Stimulated activated CD4-positive, alpha-beta T cell treated with anti-CD3 and anti-CD28 coated beads, Interleukin-15, amount 100 ng/mL, for 48 hours (primary cell): ENCODE measurements at places on chromosomes 1 and 21.

DNA sequence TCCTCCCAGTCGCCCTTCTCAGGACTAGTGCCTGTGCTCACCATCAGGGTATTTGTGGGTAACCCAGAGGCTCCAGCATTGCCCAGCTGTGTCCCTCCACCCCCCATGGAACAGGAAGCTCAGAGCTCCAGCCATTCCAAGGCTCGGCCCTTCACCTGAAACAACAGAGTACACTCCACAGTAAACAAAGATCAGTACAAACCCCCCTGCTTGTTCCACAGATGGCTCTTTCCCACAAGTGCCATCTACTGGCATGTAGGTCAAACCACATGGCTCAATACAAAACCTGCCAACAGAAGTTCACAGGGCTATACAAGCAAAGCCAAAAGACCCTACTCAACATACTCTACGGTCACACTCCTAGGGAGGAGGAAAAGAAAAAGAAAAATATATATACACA lies 258.7 kb downstream of the AGBL4 start:
- DNase-seq: no peak

- no peak for DNase-seq
These were observed 23.6 kb upstream of the EPS8L3 start for GRCh38 chr1:109787211-109787844.

GRCh38 chr1:211708006-211708405 lies 32.6 kb upstream of the NEK2 start:
- no peak for DNase-seq

DNA sequence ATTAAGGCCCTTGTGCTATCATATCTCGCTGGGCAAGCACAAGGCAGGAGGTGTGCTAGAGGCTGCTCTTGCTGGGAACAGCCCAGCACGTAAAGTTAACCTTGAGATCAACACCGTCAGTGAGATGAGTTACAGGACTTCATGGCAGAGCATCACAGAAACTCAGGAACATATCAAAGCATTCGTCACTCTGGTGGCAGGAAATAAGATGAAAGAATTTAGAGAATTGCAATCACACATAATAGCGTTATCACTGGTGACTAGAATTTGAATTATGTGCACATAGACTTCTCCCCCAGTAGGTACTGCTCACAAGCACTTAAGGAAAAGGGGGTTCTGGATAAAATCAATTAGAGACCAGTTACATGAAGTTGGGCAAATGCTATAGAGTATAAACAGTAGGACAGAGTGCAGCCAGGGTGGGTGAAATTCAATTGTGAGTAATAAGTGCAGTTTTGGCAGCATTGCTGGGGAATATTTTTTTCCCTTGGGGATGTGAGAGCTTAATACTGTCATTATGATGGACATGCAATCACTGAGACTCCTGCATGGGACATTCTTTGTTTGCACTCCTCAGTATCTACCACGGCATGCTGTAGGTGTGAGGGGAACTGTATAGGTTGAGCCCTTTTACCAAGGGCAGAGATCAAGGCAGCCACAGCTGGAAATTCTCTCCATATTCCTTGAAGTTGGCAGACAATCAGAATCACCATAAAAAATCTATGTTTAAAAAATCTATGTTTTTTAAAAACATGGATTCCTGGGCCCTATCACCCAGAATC lies 44.2 kb upstream of the ARHGAP29 start:
- DNase-seq: no peak

- DNase-seq: no peak
These were observed 131.5 kb upstream of the VAMP3 start for GRCh38 chr1:7639435-7640131.

DNA sequence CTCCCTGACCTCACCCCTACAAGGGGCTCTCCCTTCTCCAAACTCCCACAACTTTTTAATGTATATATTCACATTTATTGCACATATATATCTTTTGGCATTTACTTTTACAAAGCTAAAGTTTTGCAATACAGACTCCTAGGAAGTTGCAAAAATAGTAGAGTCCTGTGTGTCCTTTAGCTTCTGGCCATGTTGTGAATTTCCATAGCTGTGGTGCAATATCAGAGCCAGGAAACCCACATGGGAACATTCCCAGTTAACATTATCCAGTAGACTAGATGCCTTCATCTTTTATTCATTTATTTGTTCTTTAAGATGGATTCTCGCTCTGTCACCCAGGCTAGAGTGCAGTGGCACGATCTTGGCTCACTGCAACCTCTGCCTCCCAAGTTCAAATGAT lies 343.0 kb downstream of the PCP4 start:
- no peak for DNase-seq

GRCh38 chr1:81967951-81968350 lies 167.2 kb downstream of the ADGRL2 start:
- DNase-seq: no peak

- DNase-seq: no peak
These were observed 110.0 kb upstream of the COL11A1 start for GRCh38 chr1:103218369-103218768.

DNA sequence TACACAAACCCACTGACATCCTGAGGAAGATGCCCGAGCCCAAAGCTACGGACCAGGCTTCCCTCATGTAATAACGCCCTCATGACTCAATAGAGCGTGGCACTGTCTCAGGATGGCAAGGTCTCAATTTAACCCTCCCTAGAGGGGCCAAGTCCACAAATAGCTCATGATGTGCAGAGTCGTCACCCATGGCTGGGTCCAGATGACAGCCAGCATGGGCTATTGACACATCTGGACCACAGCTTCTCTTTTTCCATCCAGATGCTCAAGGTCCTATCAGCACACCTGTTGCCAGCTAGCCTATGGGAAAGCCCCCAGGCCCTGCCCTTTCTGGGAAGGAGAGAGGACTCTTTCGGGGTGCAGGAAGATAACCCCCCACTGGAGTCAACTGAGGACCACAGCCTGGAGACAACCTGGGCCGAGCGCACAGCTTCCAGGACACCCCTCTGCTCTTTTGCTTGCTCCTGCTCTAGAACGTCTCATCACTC lies 2.8 kb downstream of the LAPTM5 start:
- no peak for DNase-seq

DNA sequence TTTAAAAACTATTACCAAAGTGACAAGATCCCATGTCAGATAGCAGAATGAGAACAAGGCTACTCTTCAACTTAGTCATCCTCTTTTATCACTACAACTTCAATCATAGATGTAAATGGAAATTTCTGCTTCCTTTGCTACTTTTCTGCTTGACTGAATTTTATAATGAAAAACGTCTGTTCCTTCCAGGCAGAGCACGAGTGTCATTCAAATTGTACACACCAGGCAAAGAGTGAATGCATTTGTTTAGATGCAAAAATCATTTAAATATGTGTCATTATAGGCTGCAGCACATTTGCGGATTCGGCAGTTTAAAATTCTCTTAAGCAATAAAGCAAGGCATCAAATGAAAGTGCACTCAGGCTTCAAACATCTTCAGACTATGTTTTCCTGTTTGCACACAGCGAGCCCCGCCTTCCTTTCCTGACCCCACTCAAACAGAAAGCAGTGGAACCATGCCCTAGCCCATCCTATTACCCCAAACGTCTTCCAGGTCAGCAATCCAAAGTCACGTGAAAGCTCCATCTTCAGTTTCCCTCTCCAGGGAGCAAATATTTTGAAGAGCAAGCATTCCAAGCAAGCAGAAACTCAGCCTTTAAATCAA lies 99.6 kb downstream of the APP start:
- no peak for DNase-seq

DNA sequence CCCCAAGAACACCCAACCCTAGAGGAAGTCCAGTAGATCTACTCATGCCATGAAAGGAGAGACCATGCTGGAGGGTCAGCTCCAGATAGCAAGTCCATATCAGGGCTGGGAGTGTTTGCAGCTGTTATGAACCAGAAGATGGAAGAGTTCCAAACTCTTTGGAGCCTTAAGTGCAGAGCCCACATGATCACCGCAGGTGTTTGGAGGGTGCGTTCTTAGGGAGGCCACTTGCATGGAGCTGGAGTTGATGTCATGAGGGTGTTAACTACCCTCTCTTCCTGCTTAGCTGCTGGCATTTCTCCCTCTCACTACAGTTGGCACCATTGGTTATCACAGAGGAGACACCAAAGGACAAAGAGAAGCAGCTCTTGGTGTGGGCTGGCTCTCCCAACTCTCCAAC lies 616.9 kb downstream of the AJAP1 start:
- DNase-seq: no peak

DNA sequence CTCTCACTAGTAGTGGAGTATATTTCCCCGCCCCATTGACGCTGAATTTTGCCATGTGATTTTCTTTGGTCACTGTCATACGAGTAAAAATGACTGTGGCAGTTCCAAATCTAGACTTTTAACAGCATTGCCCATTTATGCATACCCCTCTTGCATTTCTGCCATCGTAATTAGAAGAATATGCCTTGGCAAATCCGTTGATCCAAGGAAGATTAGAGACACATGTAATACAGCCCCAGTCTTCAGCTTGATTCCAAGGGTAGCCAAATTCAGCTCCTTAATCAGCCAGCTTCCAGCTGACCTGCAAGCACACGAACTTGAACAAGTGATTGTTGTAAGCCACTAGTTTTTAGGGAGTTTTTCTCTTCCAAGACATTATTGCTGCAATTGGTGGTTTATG lies 290.3 kb upstream of the ADAMTS5 start:
- no peak for DNase-seq

DNA sequence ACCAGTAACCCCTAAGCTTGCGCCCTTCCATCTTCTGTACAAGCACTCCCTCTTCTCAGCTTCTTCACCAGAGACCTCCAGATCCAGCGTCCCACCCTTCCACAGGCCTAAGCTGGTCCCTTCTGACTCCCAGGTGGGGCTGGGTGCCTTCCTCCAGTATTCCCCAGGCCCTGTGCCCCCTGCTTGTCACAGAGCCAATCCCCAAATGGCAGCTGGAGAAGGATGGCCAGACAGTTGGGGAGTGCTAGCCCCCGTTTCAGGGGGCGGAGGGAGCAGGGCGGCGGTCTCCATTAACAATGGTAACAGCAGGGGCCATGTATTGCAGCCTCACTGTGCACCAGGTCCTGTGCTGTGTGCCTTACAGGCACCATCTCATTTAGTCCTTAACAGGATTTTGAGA lies 85.7 kb downstream of the KCNN3 start:
- no peak for DNase-seq
